Activated B cell treated with CpG ODN at 0.5 μM for 24 hours (primary cell): ENCODE measurements at places on chromosomes 5 and 9. TPM values are rescaled to one million over a fixed set of nuclear protein-coding genes. Genes with fewer than 3 reads are reported as not detected.

DNA sequence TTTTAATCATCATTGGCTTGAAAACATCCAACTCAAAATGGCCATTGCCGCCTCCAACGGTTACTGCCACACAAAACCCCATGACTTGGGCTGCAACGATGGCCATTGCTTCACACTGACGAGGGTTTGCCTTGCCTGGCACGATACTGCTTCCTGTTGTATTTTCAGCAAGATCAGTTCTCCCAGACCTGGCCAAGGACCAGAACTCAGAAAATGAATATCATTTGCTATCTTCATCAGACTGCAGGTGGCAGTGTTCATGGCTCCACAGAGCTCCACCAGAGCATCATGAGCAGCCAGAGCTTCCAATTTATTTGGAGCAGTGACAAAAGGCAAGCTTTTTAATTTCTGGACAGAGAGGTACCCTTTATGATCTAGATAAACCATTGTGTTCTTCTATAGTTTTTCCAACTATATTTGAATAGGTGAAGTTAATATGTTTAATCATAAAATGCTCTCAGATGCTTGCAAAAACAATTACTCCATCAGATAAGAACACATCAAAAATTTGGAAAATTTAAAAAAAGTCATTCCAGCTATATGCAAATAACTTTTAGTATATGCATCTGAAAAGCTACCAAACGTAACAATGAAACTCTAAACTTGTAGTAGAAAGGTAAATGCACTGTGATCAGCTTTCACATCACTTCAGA is 10.4 kb downstream of the AMACR start:
- no peak for DNase-seq
- H3K4me3 ChIP-seq, result no peak overlapping the region
- no peaks in the 10 kb centered on the region for H3K4me1 ChIP-seq
- peaks cover 32% of the 10 kb centered on the region for H3K36me3 ChIP-seq
- H3K27me3 ChIP-seq, result no peaks in the 10 kb centered on the region

- H3K36me3 ChIP-seq, result no peaks in the 10 kb centered on the region
- DNase-seq, result no peak
- H3K4me3 ChIP-seq, result no peak overlapping the region
- H3K27me3 ChIP-seq, result no peaks in the 10 kb centered on the region
- no peak overlapping the region for H3K27ac ChIP-seq
These were observed 97.1 kb upstream of the IRX2 start for GRCh38 chr5:2848619-2849018.

DNA sequence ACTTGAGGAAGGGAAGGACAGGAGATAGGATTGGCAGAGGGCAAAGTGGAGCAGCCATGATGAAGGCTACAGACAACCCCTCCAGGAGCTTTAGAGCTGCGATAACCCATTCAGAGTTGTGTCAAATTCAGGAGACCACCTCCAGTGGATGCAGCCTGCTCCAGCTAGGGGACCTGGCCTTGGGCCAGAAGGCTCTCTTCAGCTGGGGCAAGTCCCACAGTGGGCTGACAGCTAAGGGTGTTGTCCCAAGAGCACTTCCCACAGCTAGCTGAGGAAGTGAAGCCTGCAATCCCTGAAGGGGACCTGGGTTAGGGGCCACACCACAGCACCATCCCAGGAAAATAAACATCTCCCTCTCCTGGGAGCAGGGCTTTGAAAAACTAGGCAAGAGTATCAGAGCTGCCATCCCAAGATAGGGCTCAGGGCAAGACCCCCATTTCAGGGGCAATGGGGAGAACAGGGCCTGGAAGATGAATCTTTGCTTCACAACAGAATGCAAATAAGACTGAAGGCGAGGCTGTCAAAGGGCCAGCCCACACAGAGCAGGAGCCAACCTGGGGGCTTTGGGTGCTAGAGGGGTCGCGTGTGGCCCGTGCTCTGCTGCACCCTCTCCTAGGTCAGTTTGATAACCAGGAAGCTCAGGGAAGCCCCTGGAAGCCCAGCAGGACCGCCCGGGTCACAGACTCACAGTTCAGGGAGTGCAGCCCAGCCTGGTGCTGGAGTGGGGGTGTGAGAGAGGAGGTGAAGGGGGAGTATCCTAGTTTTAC is 19.3 kb upstream of the DAPK1 start:
- H3K27me3 ChIP-seq, result peaks cover 2% of the 10 kb centered on the region
- no peaks in the 10 kb centered on the region for H3K36me3 ChIP-seq
- no peak for DNase-seq
- no peak overlapping the region for H3K4me3 ChIP-seq

- H3K27me3 ChIP-seq, result peaks cover 7% of the 10 kb centered on the region
- no peak for DNase-seq
- no peak overlapping the region for H3K4me3 ChIP-seq
- no peak overlapping the region for H3K27ac ChIP-seq
- H3K4me1 ChIP-seq, result peaks cover 27% of the 10 kb centered on the region
These were observed 2.1 kb downstream of the TMED9 start for GRCh38 chr5:177594071-177594470.

GRCh38 chr9:81207651-81208050 is 481.7 kb downstream of the TLE1 start:
- H3K27me3 ChIP-seq, result no peaks in the 10 kb centered on the region
- no peaks in the 10 kb centered on the region for H3K4me1 ChIP-seq
- H3K27ac ChIP-seq, result no peak overlapping the region
- DNase-seq, result no peak
- H3K36me3 ChIP-seq, result no peaks in the 10 kb centered on the region
- H3K4me3 ChIP-seq, result no peak overlapping the region

- H3K4me1 ChIP-seq, result no peaks in the 10 kb centered on the region
- DNase-seq, result no peak
- no peak overlapping the region for H3K27ac ChIP-seq
- no peaks in the 10 kb centered on the region for H3K27me3 ChIP-seq
- H3K4me3 ChIP-seq, result no peak overlapping the region
- no peaks in the 10 kb centered on the region for H3K36me3 ChIP-seq
These were observed 164.3 kb downstream of the SMC2 start for GRCh38 chr9:104258296-104259011.

GRCh38 chr9:121807069-121807822 is 155.8 kb downstream of the DAB2IP start:
- no peaks in the 10 kb centered on the region for H3K4me1 ChIP-seq
- no peak for DNase-seq
- H3K36me3 ChIP-seq, result no peaks in the 10 kb centered on the region

GRCh38 chr9:104895572-104895971 is 32.4 kb downstream of the ABCA1 start:
- H3K36me3 ChIP-seq, result peaks cover 41% of the 10 kb centered on the region
- H3K4me1 ChIP-seq, result peaks cover 6% of the 10 kb centered on the region
- H3K27ac ChIP-seq, result no peak overlapping the region
- DNase-seq, result no peak
- H3K27me3 ChIP-seq, result no peaks in the 10 kb centered on the region

GRCh38 chr5:133249593-133249992 is 197.8 kb downstream of the HSPA4 start:
- no peak overlapping the region for H3K27ac ChIP-seq
- no peaks in the 10 kb centered on the region for H3K4me1 ChIP-seq
- no peak for DNase-seq

DNA sequence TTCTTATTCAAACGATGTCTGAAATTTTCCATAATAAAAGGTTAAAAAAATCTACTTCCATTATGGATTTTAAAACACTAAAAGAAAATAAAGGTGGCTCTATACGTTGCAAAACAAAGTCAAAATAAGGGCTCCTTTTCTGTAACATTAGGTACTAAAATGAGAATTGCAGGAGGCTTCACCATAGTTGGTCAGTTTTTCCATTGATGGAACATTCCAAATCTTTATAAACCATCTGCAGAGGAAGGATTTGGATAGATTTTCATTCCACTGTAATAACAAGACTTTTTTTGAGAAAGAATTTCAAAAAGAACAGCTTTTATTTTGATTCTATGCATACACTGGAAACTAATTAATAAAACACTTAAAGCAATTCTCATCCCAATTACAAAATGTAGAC is 145.6 kb downstream of the LURAP1L start:
- no peaks in the 10 kb centered on the region for H3K27me3 ChIP-seq
- no peaks in the 10 kb centered on the region for H3K4me1 ChIP-seq
- no peak overlapping the region for H3K4me3 ChIP-seq
- H3K27ac ChIP-seq, result no peak overlapping the region
- no peak for DNase-seq
- H3K36me3 ChIP-seq, result no peaks in the 10 kb centered on the region

DNA sequence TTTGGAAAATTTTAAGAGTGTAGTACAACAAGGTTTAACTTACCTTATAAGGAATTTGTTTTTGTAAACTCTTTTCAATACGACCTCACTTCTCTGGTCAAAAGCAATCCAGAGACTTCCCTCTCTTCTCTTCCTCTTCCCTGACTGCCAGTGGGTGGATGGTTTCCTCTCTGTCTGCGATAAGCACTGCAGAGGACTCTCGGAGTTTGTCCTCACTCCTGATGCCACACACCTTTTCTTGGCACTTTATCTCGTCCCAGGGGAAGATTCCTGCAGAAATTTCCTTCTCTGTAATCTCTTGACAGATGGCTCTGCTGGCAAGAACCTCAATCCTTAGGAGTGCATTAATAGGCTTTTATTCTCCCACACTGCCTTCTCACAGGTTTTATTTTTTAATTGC is 641.6 kb downstream of the NR2F1-AS1 start:
- H3K27ac ChIP-seq, result no peak overlapping the region
- H3K27me3 ChIP-seq, result no peaks in the 10 kb centered on the region
- H3K4me3 ChIP-seq, result no peak overlapping the region
- no peaks in the 10 kb centered on the region for H3K36me3 ChIP-seq
- DNase-seq, result no peak

DNA sequence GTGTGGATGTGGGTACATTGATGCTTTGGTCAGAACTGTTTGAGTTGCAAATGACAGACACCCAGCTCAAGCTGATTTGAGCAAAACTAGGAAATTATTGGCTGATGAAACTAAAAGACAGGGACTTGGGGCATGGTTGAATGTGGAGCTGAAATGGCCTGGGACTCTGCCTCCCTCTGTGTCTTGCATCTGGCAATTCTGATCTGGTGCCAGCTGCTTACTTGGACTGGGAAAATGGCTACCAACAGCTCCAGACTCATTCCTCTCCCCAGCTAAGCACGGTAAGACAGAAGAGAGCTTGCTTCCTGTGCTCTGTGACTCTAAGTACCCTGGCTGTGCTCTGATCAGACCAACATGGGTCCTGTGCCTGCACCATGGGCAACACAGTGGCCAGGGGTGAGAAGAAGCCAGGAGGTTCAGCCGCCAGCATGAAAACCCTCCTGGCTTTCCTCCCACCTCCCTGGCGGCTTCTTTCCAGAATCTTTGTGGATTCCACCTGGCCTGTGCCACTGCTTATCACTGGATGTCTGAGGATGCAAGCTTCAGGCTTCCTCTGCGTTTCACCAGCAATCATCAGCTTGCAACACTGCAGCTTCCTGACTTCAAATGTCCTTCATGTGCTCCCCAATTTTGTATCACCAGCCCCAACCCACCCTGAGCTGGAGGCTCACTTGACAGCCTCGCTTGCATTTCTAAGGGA is 44.1 kb downstream of the C5orf15 start:
- H3K4me1 ChIP-seq, result peaks cover 68% of the 10 kb centered on the region
- H3K27ac ChIP-seq, result no peak overlapping the region
- H3K4me3 ChIP-seq, result no peak overlapping the region
- DNase-seq, result no peak

C8G gene
- 0.69 and 3.4 TPM in 2 replicates for total RNA-seq

GPR150 gene
- 0.60 and 1.1 TPM in 2 replicates for total RNA-seq

CSF1R gene
- total RNA-seq, result 0.44 and 0.69 TPM in 2 replicates

DNAJB5 gene
- 5.4 and 6.4 TPM in 2 replicates for total RNA-seq

TMEM161B gene
- total RNA-seq, result 26.4 and 31.1 TPM in 2 replicates

IFNK gene
- total RNA-seq, result not detected in 2 replicates

PCDH12 gene
- not detected in 2 replicates for total RNA-seq
